Stimulated activated CD4-positive, alpha-beta T cell treated with anti-CD3 and anti-CD28 coated beads, Interleukin-2, amount 100 ng/mL, for 48 hours (primary cell): ENCODE measurements at places on chromosomes 3 and 15.

- DNase-seq, result no peak
Observed at GRCh38 chr15:70576276-70576675, 187.1 kb downstream of the UACA start.

- no peak for DNase-seq
Observed at GRCh38 chr15:78445875-78446274, 7.9 kb downstream of the IREB2 start.

DNA sequence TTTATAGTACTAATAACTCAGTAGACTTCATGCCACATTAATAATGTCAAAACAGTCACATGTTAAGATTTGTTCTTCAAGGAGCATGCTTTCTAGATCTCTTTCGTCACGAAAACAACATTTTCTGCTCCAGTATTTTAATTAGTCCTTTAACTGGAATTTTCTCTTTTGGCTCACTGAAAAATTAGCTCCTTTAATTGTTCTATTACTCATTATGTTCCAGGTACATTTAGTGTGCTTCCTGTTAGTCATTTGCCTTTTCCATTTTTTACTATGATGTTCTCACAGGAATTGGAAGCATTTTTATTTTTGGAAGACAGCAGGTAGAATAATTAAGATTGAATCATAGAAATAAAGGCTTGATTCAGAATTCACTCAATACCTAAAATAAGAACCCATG, 111.2 kb downstream of the SLC9A9 start:
- DNase-seq, result no peak

- no peak for DNase-seq
Observed at GRCh38 chr3:189186101-189186500, 14.3 kb downstream of the TPRG1 start.

- DNase-seq, result peak; percentile 32
Observed at GRCh38 chr3:60017631-60018030, 967.8 kb upstream of the CFAP20DC start.
